ENCODE measurements at places on chromosomes 4 and X.

DNA sequence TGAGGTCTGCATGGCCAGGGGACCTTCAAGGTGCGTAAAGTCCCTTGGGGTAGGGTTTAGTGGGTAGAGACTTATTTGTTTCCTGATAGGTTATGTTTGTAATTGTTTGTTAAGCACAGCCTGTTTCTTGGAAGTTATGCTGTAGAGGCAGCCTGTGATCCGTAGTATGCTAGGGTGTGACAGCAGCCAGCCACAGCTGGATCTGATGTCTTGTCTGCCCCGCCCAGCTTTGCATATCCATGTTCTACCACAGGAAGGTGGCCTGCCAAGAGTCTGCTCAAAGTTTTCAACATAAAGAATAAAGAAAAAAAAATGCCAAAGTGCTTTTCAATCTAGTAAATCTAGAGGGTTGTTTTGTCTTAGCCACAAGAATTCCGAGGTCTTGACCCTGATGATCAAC is 19.1 kb upstream of the PRRG3 start:
- DNase-seq: no peak

- DNase-seq: no peak
Measured at GRCh38 chr4:6010789-6011188, 7.4 kb downstream of the C4orf50 start.

DNA sequence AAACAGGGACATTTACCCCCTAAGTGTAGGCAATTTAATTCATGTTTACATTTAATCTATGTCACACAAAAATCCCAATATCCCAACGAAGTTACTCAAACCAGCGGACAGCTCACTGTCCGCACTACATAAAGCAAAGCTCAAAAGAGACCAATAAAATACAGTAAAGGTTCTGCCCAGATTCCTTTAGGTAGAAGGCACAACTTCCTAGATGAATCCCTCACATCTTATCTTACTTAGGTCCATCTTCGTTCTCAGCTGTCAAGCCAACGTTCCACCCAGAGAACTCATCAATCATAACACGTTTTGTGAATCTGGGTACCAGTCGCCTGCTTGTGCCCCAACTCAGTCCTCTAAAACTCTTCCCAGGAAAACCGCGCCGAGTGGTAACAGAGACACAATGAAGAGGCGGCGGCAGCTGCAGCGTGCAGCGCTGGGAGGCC is 1.7 kb downstream of the HNRNPDL start:
- DNase-seq: no peak

DNA sequence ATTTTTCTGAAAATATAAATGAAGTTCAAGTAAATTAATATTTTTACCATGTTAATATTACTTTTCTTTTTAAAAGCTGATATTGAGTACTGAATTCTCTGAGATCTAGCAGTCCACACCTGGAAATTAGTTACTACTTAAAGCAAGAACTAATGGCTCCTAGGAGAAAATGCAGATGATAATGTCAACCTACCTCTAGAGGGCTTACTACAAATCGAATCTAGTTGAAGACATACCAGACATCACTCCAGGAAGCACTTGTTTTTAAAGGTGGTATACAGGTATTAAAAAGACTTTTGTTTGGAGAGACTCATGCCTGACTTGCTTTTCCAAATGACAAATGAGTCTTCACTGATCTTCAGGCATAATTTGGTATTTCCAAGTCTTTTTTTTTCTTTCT is 516.4 kb upstream of the BOD1L1 start:
- DNase-seq: peak; percentile 58

DNA sequence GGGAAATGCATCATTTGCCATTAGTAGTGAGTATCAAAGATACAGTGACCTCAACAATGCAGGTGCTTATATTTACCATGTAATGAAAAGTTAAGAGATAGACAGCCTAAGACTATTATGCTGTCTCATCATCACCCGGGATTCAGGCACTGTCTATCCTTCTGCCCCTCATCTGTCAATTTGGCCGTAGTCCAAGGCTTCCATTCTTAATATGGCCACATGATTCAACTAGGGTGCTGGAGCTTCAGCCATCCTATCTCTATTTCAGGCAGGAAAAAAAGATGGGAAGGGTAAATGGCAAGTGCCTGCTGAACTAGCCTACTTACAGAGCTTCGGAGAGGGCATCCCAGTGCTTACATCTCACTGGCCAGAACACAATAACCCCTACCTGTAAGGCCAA is 196.7 kb upstream of the LNX1 start:
- DNase-seq: peak; percentile 6

- no peak for DNase-seq
Measured at GRCh38 chr4:167397586-167397985, 163.3 kb upstream of the SPOCK3 start.

GRCh38 chr4:184833046-184833838 is 7.5 kb upstream of the ACSL1 start:
- DNase-seq: no peak

DNA sequence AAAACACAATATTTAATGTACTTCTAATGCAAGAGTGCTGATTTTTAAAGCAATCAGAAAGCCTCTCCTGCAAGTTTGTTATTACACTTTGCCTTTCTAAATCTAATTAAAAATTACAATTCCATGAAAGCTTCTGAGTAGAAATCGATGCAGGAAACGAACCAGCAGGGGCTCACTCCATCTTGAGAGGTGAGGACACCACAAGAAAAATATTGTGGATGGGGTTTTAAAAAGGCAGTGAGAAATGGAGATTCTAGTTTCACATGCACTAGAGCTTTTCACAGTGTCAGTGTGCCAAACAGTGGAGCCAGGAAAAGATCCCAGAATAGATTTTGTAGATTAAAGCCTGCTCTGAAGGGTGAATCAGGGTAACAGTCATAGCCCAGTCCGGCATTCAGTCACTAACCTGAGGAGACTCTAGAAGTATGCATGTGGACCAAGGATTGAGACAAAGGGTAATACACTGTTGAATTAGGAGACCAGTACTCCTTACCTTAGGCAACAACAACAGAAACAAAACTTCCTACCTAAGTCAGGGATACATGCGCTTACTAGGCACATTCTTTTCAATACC is 362.3 kb downstream of the NAF1 start:
- no peak for DNase-seq

GRCh38 chrX:71095033-71095432 is 618 bp upstream of the FOXO4 start:
- peak; percentile 15 for DNase-seq

DNA sequence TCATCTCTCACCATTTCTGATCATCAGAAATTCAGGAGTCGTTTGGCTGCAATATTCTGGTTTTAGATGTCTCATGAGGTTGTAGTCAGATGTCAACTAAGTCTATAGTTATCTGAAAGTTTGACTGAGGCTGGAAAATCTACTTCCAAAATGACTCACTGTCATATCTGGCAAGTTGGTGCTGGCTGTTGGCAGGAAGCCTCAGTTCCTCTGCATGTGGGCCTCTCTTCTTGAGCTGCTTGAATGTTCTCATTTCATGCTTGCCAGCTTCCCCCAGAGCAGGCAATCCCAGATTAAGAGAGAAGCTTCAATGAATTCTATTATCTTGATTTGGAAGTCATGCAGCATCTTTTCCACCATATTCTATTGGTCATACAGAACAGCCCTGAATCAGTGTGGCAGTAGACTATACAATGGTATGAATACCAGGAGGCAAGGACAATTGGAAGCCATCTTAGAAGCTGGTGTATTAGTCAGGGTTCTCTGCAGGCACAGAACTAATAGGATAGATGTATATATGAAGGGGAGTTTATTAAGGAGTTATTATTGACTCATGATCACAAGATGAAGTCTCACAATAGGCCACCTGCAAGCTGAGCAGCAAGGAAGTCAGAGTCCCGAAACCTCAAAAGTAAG is 46.8 kb upstream of the ELF2 start:
- DNase-seq: no peak

DNA sequence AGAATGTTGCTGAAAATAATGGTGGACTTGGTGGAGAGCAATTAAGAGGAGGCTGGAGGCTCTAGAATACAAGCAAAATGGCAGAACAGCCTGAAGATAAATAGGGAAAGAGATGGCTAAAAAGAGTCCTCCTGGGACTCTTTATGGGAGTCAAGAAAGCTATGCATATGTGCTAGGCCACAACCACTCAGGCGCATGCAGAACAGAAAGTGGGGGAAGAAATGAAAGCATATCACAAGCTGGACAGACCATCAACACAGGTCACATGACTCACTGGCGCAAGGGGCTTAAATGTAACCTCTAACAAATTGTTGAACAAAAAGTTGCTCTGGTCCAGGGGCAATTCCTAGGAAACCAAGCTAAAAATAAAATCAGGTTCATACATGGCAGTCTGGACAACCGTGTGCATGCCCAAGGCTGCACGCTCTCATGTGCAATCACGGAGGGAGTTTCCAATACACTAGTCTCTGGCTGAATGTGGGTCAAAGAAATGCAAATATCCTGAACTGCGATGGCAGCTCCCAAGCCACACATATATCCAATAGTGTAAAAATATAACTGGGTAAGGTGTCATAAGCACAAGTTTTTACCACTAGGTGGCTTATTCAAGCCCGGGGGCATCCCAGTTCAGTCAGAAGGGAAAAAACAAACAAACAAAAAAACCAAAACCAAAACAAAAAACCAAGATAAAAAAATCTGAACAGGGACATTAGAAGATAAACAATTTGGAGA is 45.4 kb downstream of the ZNF711 start:
- peak; percentile 27 for DNase-seq

GRCh38 chr4:128603081-128603480 is 206.4 kb upstream of the JADE1 start:
- no peak for DNase-seq

- peak; percentile 50 for DNase-seq
Measured at GRCh38 chr4:150960079-150960478, 55.0 kb downstream of the LRBA start.

GRCh38 chr4:149116806-149117205 is 674.6 kb upstream of the NR3C2 start:
- DNase-seq: no peak

GRCh38 chr4:106584337-106584989 is 215.9 kb upstream of the GIMD1 start:
- DNase-seq: no peak

- DNase-seq: no peak
Measured at GRCh38 chrX:73822775-73823174, 259.8 kb downstream of the CHIC1 start.

Measured in DMS53 (cell line).